ENCODE measurements at places on chromosomes 4 and X. TPM values are rescaled to one million over a fixed set of nuclear protein-coding genes. Genes with fewer than 3 reads are reported as not detected.

DNA sequence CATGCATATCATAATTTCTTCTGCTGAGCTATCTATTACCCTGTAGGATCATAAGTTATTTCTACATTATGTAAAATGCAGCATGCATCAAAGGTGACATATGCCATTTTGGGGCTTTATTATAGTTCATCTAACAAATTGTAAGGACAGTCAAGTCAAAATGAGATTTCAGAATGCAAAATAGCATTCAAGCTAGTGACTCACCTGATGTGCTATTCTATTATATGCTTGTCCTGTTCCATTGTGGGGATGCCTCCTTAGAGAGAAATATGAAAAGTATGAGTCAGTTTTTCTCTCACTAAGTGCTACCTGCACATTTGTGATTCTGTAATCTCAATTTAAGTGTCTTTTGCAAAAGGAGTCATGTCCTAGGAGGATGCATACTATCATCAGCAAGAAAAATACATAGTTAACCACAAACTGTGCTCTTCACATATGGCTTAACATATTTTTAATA, 647.0 kb upstream of the PCDH10 start:
- DNase-seq = no peak

- DNase-seq = no peak
Measured at GRCh38 chrX:109643687-109644086, 18.7 kb upstream of the KCNE5 start.

DNA sequence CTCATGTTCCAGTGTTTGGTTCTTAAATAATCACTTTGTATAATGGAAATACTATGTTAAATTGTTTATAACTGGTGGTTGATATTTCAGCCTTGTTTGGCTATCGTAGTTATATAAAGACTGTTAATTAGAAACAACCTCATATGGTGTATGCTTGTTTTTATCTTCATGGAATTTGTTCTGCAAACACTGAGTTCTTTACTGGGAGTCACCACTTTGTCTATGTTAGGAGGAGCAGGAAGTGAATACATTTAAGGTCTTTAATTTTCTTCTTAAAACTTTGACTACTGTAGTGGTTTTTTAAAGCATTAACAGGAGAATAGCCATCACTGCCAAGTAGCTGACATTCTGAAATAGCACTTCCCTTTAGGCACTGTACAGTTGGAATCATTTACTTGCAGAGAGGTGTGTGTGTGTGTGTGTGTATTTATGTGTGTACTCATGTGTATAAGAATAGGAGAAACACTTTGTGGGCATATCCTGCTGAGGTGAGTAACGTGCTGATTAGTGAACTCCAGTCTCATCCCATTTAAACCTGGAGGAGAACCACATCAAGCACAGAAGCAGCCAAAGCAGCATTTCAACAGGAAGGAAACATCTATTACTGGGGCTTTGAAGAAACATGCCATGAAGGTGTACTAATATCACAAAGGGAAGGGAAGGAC, 37.8 kb downstream of the TET2 start:
- DNase-seq = no peak

GRCh38 chr4:83207497-83208101, 77.0 kb downstream of the COQ2 start:
- no peak for DNase-seq

DNA sequence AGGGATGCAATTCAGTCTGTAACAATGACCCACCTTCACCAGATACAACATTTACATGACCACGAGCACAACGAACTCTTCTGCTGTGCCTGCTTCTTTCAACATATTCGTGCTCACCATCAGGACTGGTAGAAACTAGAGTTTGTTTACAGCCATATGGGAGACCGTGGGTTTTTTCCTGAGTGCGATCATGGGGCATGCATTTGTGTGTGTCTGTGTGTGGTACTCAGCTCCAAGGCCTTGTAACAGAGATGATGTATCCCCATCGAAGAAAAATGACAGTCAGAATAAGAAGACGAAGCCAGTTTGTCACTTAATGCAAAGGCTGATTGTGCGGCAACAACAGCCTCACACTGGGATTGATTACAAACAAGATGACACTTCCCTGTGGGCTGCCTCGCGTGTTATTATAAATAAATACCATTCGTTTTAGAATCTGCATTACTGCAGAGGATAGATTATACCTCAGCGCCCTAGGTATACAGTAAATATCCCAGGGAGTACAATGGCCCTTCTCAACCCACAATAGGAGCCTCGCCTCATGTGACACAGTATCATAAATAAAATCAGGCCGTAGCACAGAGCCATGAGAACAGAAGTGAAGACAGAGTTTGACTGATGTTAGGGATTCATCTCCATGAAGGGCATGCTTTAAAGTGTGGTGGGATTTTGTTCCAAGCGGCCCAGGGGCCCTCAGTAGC, 97.3 kb upstream of the NOCT start:
- DNase-seq = no peak

- no peak for DNase-seq
Measured at GRCh38 chr4:166091912-166092510, 219.0 kb downstream of the TLL1 start.

Gene MAGEE2
- polyA plus RNA-seq = 0.01 TPM

- no peak for DNase-seq
Measured at GRCh38 chr4:121736735-121737351, 28.1 kb downstream of the SMIM43 start.

DNA sequence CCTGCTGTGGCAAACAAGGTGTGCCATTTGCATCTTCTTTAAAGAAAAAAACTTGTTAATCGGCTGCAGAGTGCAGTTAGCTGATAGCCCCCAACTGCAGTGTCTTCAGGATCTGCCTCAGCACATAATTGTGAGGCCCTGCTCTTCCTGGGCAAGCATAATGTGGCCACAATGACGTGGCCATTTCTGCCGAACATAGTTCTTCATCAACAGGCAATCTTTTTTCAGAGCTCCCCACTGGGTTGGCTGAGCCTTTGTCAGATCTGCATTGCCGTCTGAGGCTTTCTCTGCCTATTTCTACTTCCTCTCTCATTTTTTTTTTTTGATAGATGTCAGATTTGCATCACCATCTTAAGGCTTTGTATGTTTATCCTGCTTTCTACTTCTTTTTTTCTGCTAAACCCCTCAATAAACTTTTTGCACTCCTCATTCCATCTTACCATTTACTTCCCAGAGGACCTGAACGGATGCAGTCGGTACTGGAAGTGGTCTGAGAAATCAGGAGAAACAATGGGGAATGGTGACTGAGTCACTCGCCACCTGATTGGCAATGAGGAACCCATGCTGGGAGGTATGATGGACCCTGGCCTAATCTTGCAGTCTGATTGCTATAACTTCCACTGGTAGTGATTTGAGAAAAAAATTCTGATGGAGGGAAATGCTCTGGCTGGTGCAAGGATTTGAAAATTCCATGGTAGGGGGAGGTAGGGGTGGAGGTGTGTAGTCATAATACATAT, 21.2 kb upstream of the TAB3 start:
- no peak for DNase-seq

Gene SHROOM4
- 2.6 TPM for polyA plus RNA-seq

DNA sequence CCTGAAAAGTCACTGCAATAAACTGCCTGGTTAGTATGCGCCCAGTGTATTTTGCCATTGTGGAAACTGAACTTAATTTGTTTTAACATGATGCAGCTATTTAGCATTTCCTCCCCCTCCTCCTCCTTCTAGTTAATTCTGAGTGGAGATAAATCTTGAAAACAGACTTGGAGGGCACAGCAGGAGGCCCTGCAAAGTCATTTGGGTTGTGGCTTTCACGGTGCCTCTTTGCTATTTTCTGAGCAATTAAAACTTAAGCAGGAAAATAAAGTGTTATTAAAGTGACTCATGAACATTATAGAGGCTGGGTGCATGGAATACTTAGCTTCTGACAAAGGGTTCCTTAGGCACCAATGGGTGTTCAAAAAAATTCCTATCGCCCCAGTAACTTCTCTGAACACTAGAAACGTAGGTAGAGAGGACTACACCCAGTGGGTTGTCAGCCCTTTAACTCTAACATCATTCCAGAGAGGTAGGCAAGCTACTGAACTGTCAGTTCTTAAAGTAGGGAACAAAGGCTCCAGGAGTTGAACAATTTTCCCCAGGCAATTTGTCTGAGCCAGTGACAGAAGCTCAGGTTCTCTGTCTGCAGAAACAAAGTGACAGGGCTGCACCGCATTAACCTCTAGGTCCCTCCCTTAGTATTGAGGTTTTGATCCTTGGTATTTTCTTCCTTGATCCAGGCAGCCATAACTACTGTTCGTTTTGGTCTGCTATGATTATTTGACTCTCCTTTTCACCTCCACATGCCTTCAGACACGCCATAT, 158.3 kb upstream of the KIT start:
- no peak for DNase-seq

- no peak for DNase-seq
Measured at GRCh38 chrX:95860127-95860526, 824.5 kb upstream of the DIAPH2 start.

- DNase-seq = no peak
Measured at GRCh38 chrX:51893931-51894696, 691 bp downstream of the MAGED1 start.

Gene RIPPLY1
- 0.34 TPM for polyA plus RNA-seq

Gene CAPN6
- 0.16 TPM for polyA plus RNA-seq
